ENCODE measurements at places on chromosomes 3 and 15.

- DNase-seq = no peak
Observed at GRCh38 chr3:175911937-175912336, 1052.8 kb downstream of the NAALADL2 start.

GRCh38 chr3:13149330-13150108, 76.3 kb upstream of the IQSEC1 start:
- DNase-seq = no peak

DNA sequence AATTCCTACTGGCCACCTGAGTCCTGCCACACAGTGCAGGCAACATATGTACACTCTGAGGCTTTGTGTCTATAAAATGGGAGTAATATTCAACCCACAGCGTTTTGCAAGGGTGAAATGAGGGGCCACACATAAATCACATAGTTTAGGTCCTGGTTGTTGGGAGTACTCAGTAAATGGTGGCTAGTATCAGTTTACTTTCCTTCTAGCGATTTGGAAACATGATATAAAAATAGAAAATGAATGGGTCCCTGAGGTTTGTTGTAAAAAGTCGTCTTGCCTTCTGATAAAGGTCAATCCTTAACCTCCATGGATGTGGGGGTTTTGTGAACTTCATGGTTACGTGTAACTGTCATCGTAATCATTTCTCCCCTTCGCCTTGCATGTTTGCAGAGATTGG, 472.4 kb downstream of the EPHB1 start:
- no peak for DNase-seq

DNA sequence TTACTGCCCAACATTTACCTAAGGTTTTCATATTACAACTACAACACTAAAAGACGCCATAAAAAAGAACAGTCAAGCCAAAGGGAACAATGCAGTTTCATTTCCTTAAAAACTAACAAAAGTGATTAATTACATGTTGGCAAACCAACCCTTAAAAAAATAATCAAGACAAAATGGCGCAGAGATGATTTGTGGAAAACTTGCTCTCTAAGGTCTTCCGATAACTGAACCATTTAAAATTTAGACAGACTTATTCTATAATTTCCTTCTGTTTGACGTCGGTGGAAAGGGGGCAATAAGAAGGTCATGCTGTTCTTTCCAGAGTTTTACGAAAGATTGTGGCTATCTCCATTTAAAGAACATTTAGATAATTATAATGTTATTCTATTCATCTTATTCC, 87.6 kb downstream of the RYK start:
- no peak for DNase-seq

DNA sequence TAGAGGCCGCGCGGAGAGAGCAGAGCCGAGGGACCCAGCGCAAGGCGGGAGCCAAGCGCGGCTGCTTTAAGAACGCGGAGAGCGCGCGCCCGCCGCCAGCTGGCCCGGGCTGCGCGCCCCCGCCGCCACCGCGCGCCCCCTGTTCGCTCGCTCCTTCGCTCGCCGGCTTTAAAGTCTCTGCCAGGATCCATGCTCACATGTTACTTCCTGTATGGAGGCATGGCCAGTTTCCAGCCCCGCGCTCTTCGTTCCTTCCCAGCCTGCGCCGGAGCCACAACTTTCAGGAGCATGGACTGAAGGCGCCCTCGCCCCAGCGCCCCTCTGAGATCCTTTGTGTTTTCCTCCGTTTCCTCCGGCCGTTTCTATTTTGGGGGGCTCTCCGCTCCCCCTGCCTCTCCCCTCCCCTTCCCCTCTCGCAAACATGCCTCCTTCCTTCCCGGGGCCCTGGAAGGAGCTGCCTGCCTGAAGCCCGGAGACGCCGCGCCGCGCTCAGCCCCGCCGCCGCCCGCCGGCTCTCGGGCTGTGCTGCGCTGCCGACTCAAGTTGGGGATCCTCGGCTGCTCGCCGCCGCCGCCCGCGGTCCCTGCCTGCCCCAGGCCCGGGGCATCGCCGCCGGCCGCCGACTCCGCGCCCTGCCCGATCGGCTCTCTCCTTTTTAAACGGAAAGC, at the start of gene PTPRG:
Gene PTPRG (plus strand): TSS at position 198 of the 668 bp plus-strand sequence. CDS start 717 bp downstream, outside the sequence.
- peak; percentile 88 for DNase-seq

DNA sequence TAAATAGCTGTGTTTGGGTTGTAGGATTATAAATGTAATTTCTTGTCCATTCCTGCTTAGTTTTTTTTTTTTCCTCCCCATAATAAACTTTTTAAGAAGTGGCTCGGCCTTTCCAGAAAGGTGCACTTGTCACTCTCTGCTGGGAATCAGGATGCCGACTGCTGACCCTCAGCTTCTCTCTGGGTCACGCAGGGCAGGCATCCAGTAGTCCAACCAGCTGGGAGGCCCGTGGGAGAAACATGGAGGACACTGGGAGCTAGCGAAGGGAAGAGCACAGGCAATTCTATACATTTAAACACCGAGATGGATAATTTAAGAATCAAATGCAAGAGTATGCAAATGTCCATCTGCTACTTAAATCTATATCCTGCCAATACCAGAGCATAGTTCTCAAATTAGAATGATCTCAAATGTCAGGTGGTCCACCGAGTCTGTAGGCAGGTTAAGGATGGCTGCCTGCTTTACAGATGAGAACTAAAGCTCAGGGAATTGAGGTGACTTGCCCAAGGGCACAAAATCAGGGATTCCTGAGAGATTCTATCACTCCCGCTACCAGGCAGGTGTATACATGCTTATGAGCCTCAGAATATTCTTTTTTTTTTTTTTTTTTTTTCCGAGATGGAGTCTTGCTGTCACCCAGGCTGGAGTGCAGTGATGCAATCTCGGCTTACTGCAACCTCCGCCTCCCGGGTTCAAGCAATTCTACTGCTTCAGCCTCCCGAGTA, 64.5 kb downstream of the DAPK2 start:
- DNase-seq = no peak

DNA sequence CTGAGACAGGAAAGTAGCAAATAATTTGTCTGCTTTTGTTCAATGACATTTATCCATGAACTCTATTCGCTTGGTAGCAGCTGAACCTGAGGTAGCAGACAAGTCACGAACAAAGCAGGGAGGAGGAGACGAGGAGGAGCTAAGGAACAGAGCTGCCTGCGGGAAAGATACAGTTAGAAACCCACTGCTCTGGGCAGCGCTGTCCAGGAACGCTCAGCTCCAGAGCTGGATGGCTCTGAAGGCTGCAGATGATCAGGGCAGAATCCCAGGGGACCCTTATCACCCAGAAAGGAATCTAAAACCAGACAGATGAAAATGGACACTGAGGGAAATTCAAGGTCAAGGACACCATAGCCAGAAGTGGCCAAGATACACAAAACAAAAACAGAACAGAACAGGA, 257.8 kb downstream of the CD47 start:
- no peak for DNase-seq

GRCh38 chr3:81352867-81353266, 408.6 kb downstream of the GBE1 start:
- DNase-seq = peak; percentile 26

- DNase-seq = no peak
Observed at GRCh38 chr3:11130385-11130784, 23.9 kb upstream of the HRH1 start.

DNA sequence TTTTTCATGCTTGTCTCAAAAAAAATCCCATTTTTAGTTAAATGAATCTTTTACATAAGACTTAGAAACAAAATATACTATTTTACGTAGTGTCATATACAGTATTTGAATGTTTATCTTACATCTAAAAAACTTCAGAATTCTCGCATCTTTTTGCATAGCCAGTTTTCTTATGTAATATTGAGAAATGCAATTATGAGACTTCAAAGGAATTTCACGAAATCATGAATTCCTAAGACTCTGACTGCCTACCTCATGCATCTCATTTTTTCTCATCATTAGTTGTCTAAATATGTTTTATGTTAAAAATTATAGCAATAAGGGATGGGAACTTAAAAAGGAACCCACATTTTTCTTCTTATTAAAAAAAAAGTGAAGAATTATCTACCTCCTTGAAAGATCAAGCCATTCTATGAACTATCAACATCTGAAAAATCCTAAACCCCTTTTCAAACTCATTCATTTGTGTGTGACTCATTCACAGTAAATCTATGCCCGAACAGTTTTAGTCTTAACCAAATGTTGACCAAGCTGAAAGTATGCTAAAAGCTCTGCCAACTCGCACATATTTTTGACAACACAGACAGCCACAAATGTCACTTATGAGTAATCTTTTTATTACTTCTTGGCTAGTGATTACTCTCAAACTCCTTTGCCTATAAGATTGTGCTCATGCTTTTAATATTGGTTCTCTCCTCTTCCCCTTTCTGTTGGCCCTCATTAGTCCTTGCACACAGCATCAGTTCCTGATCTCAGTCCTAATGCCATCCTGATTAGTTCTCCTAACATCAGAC, 115.9 kb downstream of the DCLK3 start:
- DNase-seq = no peak

- no peak for DNase-seq
Observed at GRCh38 chr15:63915873-63916771, 82.4 kb upstream of the HERC1 start.

DNA sequence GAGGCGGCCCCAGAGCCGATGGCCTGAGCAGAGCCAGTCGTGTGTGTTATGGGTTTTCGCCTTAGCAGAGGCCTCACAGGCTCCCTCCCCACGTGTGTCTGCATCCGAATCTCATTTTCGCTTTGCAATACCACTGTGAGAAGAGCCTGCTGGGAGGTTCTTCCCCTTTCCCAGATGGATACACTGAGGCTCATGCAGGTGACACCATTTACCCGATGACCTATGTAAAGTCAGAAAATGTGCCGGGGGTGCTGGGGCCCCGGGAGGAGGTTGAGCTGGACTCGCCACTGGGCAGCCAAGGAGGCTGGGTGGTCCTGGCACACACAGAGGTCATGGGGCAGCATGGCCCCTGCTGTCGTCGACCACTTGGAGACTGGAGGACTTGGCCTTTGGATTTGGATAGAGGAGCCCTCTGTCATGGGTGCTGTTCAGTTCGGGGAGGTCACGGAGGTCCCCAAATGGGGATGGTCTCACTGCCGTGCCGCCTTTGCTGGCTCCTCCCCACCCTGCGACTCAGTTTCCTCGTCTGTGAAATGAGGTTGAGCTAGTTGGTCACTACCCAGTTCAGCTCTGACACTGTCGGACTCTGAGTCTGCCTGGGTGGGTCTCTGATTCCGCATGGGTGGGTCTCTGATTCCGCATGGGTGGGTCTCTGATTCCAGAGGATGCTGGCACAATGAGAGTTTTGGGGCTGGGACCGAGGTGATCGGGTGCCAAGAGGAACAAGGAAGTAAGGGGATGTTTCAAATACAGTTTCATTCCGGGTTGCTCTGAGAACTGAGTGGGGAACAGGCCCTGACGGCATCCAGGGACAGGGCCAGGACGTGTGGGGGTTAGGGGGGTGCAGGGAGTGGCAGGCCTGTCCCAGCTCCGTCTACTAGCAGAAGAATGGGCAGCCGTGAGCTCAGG, 23.2 kb upstream of the MUC4 start:
- no peak for DNase-seq

- DNase-seq = no peak
Observed at GRCh38 chr3:194080436-194080835, 55.5 kb upstream of the HES1 start.

DNA sequence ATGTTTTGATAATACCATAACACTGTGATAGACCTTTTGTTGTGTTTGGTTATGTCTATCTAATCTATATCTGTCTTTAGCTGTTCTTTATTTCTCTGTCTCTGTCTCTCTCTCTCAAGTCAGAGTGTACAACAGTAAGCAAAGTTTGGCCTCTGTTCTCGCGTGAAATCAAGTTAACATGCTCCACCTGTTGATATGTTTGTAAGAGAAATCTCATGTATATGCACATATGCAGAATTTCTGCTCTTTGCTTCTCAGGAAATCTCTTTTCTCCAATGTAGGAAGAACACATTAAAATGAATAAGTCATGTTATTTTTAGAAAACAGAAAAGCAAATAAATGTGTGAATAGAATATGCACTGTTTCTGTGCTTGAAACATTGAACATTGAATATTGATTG, 425.5 kb upstream of the SEMA6D start:
- DNase-seq = no peak

DNA sequence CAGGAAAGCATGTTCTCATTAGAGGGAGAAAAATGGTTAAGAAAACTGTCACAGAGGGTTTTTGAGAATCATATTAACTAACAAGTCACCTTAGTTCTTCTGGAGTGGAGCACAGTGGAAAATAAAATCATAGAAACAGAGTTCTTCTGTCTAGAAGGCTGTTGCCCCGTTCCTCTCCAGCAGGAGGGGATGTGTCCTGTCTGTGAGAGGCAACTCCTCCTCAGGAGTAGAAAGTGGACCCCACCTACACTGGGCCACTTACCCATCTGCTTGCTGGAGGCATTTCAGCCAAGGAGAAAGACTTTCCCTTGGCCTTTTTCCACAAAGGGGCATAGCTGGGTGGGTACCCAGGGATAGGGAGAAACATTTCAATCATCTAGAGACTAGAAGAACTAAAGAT, 106.6 kb downstream of the SSR3 start:
- peak; percentile 78 for DNase-seq

GRCh38 chr3:193680220-193680619, 87.2 kb downstream of the OPA1 start:
- DNase-seq = peak; percentile 85

DNA sequence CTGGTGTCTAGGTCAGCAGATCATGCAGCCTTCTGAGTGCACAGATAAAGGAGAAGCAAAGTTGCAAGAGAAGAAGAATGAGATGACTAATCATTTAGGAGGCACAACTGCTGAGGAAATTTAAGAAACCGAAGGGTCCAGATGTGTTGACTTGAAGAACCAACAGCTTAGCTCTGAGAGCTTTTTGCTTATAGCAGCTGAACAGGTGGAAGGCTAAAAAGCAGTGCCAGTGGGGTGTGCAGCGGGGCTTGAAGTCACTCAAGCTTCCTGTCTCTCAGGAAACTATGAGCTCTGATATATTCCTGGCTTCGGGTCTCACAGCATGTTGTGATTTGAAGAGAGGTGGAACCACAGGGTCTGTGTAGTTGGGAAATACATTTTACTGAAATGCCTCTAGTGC, 305.7 kb downstream of the RYR3 start:
- no peak for DNase-seq

DNA sequence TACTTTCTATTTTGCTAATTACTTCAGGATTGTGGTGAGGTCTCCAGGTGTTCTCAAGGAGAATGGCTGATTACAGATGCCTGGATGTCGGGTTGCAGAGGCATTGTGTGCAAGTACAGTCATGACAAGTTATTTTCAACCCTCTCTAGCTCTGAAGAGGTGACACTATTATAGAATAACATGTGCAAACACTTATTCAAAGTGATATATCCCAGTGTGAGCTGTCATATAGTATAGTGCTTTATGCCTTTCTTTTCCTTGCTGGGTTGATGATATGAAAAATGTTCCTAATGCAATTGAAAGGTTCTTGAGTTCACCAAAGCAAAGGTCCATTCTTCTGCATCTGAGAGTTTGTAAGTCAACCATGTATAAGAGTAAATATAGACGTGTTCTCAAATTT, 167.2 kb downstream of the SPATA16 start:
- DNase-seq = no peak
